ENCODE measurements at places on chromosomes 7 and 10. TPM values are rescaled to one million over a fixed set of nuclear protein-coding genes. Genes with fewer than 3 reads are reported as not detected.

Gene TMEM270
- not detected for total RNA-seq

Gene PWWP2B
- 15.3 TPM for total RNA-seq

Gene METTL27
- 7.4 TPM for total RNA-seq

Gene LIPK
- total RNA-seq: not detected

Gene CALN1
- total RNA-seq: 3.2 TPM

Gene ZNF655
- 37.6 TPM for total RNA-seq

Gene OPN1SW
- not detected for total RNA-seq

Gene OR13A1
- not detected for total RNA-seq

Gene BHLHA15
- 0.90 TPM for total RNA-seq

Gene RBM20
- 0.15 TPM for total RNA-seq

Gene LRIT1
- total RNA-seq: not detected

DNA sequence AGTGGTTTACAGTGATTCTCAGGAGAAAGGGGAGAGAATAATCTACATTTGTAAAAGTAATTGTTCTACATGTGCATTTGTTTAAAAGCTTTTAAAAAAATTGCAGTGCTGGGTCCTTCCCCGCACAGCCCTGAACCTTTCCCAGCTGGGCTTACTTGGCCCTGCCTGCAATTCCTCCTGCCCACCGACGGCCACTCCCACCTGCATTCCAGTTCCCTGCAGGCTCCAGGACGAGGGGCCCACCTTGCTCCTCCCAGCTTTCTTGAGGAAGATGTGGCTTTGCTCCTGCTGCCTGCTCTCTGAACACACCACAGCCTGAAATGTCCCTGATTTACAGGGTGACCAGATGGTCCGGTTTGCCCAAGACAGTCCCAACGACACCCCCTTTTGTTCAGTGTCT is 222.7 kb downstream of the PRPF18 start:
- DNase-seq: peak; percentile 70

- DNase-seq: no peak
These were observed 40.7 kb downstream of the BTRC start for GRCh38 chr10:101394524-101395133.

- DNase-seq: no peak
These were observed 112.6 kb downstream of the PRKAG2 start for GRCh38 chr7:151764056-151764920.

GRCh38 chr10:3714531-3714930 is 70.5 kb downstream of the KLF6 start:
- no peak for DNase-seq

DNA sequence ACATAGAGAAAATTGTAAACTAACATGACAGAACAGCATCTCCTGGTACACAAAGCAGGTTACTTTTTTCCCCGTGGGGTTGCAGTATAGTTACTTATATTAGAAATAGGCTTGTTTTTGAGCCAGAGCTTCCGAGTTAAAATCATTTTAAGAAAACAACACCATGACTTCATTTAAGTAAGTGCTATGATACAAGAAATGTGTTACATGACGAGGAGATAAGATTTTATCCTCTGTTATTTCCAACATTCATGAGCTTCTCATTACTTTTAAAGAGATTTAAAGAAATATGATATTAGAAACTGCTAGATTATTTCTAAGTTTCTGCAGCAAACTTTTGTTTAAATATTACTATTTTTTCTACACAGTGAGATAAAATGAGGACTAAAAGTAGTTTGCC is 968.7 kb downstream of the GATA3 start:
- DNase-seq: no peak

DNA sequence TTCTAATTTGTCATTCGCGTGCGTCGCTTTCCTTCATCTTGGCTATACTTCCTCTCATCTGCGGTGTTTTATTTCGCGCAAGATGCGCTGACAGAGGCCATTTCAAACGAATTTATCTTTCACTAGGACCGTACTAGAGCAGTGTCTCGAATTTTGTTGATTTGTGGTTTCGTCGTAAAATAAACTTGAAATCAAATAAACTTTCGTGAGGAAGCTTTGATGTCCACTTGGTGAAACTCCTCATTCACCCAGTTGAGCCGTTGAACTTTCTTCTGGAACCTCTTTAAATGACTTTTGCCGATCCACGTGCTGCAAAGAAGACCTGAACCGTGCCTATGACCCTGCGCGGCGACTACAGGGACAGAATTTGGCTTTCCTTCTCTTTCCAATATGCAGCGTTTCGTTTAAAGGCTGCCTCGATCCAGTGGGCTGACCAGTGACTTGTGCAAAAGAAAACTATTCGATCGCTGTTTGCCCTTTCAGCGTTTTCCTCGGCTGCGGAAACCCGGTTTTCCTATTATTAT is 163.9 kb upstream of the PPP1R3A start:
- no peak for DNase-seq

DNA sequence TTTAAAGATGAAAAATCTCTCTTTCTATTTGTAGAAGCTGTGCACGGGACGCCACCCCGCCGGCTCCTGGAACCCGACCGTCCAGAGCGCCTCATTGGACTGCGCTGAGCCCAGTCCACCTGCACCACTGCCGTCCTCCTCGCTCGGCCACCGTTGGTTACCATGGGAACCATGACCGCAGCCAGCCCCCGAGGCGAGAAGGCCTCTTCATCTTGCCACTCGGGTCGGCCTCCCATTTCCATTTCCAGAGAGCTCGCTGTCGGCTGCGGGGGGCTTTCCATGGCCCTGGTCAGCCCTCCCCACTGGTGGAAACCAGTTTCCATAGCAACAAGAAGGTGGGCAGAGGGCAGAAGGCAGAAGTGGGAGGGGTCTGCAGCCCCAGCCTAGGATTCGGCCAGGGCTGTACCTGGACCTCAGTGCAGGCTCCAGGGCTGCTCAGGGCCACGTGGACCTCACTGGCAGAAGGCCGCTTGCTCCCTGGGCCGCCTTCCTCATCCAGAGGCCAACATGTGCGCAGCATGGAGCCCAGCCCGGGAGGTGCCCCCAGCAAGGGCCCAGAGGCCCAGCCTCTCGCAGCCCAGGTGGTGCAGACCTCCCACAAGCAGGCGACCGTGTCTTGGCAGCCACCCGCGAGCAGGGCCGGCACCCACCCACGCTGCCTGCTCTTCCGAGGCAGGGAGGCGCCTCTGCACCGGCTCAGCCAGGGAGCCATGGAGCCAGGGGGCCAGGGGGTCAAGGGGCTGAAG is 283.5 kb upstream of the PPP2R2D start:
- DNase-seq: peak; percentile 78

DNA sequence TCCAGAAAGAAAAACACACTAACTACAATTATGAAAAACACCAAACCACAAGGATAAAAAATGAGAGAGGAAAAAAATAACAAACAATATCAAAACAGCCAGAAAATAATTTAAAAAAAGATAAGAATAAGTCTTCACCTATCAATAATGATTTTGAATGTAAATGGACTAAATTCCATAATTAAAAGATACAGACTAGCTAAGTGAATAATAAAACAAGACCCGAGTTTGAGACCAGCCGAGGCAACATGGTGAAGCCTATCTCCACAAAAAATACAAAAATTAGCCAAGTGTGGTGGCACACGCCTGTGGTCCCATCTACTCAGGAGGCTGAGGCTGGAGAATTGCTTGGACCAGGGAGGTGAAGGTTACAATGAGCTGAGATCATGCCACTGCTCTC is 131.1 kb downstream of the MTERF1 start:
- DNase-seq: no peak

- DNase-seq: peak; percentile 19
These were observed 437.3 kb downstream of the PARD3 start for GRCh38 chr10:34377833-34378232.

GRCh38 chr7:26305090-26305868 is 13.6 kb downstream of the SNX10 start:
- DNase-seq: no peak

- DNase-seq: peak; percentile 51
These were observed 139.0 kb downstream of the ELFN1 start for GRCh38 chr7:1809070-1809469.

GRCh38 chr10:88901206-88901983 is 21.4 kb downstream of the STAMBPL1 start:
- no peak for DNase-seq

- DNase-seq: no peak
These were observed 61.3 kb downstream of the MICU1 start for GRCh38 chr10:72564596-72564995.

- DNase-seq: peak; percentile 32
These were observed 177.9 kb downstream of the SKAP2 start for GRCh38 chr7:26686448-26686981.

GRCh38 chr10:26806557-26806956 is 54.2 kb downstream of the ABI1 start:
- no peak for DNase-seq

DNA sequence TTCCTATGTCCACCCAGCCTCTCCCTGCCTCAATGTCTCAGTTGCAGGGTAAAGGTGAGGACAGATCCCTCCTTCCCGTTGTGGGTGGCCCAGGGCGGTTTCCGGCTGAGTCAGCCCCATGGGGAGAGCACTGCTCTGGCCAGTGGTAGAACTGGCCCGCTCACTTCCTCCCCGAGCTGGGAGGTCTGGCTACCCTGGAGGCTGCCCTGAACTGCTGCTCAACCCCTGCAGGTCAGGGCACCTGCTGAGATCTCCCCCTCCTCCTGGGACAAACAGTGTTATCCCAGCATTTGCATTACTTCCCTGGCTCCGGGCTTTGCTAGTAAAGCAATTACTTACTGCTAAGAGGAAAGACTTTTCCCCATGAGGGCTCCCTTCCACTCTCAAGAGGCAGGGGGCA is 21.4 kb upstream of the IMPDH1 start:
- DNase-seq: peak; percentile 59

- DNase-seq: peak; percentile 95
These were observed 33.5 kb upstream of the GRID1 start for GRCh38 chr10:86399879-86400704.

DNA sequence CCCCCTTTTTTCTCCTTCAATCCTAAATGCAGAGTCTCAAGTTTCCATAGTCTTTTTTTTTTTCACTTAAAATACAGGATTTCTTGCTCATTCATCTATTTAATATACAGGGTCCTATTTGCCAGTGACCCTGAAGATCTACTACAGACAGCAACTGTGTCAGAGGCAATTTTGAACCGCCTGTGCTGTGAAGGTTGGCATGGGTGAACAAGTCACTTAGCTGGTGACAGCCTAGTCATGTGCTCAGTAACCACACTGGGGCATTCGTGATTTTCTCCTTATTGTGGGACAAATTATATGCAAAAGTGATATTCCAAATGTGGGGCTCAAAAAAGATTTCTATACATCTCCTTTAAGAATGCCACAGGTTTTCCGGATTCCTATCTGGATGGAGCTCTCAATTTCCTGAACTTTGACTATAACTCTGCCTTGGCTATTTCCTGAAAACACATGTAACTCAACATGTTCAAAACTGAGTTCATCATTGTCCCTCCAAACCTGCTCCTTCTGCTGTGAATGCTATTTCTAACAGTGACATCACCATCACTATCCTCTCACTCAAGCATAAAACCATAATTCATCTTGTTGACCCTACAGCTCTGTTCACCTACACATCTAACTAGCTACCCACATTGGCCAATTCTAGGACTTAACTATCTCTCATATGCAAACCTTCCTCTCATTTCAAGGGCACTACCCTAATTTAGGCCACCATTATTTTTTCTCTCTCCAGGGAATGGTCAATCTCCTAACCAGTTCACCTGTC is 36.7 kb downstream of the CDK6 start:
- no peak for DNase-seq

- DNase-seq: no peak
These were observed 754.2 kb downstream of the GRID1 start for GRCh38 chr10:85612378-85612775.

- no peak for DNase-seq
These were observed 109.1 kb downstream of the POLL start for GRCh38 chr10:101478956-101479355.

DNA sequence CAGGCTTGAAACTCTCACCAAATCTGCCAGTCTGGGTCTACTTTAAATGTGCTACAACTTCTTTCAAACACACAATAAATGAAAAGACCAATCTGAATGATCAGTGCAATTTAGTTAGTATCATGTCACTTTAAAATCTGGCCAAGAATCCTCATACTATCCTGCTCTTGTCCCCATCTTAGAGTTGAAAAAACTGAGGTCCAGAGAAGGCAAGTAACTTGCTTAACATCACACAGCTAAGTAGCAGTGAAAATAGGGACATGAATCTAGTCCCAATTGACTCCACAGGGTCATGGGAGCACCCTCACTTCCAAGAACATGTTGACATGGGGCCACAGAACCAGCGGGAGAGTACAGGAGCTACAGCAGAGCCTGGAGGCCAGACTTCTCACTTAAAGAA is 3.1 kb upstream of the GDF10 start:
- no peak for DNase-seq

DNA sequence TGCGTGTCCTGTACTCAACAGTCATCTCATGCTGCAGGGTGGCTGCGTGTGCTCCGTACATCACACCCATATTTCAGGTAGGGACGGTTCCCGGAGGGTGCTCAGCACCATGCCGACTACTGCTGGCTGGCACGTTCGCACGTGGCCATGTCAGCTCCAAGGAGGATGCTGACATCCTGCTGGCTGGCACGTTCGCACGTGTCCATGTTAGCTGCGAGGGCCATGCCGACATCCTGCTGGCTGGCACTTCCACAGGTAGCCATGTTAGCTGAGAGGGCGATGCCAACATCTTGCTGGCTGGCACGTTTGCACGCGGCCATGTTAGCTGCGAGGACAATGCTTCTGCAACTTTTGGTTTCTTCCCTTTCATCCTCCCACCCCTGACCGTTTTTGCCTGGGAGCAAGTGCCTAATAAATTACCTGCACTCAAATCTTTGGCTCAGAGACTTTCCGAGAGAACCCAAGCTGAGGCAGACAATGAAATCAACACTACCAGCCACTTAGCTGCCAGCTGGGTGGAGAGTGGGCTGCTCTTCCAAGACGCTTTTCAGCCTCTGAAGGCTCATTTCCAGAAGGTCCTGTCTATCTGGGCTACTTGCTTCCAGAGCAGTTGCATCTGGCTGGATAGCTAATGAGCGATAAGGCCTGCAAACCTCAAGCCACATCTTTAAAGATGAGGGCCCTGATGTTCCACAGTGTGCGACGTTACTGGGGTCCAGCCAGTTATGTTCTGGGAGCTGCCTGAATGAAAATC is 104.6 kb downstream of the WDR37 start:
- DNase-seq: peak; percentile 17

DNA sequence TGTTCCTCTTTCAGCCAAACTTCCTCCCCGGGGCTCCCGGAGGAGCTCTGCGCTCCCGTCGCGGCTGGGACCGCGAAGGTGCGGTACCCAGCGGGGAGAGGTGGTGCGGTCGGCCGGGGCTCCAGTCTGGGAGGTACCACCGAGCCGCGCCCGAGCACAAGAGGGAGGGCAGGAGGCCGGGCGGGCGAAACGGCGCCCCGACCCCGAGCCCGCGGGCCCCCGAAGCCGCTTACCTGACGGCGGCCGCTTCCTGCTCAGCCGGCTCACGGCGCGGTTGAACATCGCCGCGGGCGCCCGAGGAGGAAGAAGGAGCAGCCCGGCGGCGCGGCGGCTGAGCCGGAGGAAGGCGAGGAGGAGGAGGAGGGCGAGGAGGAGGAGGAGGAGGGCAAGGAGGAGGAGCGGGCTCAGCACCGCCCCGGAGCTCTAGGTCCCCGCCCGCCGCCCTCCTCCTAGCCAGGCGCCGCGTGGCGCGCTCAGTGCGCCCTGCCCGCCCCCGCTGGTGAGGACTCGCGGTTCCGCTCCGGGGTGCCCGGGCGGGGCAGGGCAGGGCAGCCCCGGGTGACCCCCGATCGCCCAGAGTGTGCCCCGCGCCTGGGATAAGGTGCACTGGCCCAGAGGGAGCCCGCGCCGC is at the start of gene RGS10:
Gene RGS10 (minus strand): TSS at position 363 of the 631 bp plus-strand sequence. CDS start 81 bp downstream, at position 282.
- peak; percentile 88 for DNase-seq

GRCh38 chr7:105876964-105877601 is 684 bp upstream of the ATXN7L1 start:
- peak; percentile 72 for DNase-seq
